T follicular helper cell (primary cell): ENCODE measurements at places on chromosomes 11 and 22.

- peak; percentile 10 for DNase-seq
Measured at GRCh38 chr11:63839508-63840355, 822 bp downstream of the MARK2 start.

DNA sequence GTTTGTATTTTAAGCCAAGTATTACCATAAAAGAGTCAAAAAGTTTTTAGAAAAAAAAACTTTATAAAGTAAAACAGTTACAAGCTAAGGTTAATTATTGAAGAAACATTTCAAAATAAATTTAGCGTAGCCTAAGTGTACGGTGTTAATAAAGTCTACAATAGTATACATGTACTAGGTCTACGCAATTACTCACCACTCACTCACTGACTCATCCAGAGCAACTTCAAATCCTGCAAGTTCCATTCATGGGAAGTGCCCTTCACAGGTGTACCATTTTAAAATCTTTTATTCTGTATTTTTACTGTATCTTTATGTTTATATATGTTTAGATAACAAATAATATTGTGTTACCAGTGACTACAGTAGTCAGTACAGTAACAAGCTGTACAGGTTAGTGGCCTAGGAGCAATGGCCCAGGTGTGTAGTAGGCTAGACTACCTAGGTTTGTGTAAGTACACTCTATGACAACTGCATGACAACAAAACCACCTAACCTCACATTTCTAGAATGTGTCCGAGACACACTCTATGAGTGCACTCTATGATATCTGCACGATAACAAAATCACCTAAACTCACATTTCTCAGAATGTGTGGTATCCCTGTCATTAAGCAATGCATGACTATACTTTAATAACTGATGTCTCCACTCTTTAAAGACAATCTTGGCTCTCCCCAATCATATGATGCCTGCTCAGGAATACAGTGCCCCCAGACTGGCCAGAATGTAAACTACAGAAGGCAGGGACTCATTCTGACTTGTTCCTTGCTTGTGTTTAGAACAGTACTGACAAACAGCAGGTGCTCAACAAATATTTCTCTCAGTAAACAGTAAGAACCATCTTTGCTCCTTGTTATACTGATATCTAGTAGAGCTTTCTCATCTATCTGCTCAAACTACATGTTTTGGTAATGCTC, 21.2 kb downstream of the KMT5B start:
- DNase-seq = no peak

GRCh38 chr11:72111300-72112142, 974 bp downstream of the ANAPC15 start:
- no peak for DNase-seq

DNA sequence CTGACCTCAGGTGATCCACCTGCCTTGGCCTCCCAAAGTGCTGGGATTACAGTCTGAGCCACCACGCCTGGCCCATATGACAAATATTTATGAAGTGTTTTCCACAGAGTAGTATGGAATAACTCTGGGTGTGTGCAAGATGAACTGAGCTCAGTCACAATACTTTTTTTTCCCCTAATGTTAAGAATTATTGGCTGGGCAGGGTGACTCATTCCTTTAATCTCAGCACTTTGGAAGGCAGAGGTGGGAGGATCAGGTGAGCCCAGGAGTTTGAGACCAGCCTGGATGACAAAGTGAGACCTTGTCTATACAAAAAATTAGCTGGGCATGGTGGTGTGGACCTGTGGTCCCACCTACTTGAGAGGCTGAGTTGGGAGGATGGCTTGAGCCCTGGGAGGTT, 6.4 kb downstream of the PTPRJ start:
- no peak for DNase-seq

DNA sequence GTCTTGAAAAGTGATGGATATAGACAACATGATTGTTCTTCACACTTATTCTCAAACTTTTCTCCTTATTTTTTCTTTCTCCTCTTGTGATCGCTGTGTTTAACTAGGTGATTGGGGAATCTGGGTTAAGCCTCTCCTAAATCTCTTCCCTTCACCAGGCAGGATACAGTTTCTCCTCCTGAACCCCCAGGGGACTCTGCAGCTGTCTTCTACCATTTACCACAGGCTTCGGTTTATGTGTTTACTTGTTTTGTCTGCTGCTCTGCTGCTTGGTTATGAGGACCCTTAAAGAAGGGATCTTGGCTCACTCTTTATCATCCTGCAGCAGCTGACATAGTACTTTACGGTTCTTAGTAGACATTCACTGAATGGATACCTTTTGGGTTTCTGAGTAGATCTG, 124.2 kb downstream of the NCAM1 start:
- no peak for DNase-seq

DNA sequence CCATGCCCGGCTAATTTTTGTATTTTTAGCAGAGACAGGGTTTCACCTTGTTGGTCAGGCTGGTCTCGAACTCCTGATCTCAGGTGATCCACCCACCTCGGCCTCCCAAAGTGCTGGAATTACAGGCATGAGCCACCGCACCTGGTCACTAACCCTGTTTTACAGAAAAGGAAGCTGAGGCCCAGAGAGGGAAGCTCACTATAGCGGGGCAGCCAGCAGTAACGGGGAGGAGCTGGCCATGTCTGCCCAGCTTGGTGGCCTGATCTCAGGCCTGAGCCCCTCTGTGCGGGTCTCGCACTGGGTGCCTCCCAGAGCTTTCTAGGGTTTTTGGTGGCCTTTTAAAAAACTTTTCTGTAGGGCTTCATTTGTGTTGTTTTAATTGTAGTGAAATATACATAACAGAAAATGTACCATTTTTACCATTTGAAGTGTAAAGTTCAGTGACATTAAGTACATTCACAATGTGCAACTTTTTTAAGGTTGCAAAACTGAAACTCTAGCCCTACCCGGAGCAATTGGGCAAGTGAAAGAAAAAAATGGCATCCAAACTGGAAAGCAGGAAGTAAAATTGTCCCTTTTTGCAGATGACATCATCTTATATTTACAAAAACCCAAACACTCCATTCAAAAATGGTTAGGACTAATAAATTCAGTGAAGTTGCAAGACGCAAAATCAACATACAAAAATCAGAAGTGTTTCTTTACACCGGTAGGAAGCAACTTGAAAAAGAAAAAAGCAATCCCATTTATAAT, 14.5 kb upstream of the CYTH4 start:
- no peak for DNase-seq

DNA sequence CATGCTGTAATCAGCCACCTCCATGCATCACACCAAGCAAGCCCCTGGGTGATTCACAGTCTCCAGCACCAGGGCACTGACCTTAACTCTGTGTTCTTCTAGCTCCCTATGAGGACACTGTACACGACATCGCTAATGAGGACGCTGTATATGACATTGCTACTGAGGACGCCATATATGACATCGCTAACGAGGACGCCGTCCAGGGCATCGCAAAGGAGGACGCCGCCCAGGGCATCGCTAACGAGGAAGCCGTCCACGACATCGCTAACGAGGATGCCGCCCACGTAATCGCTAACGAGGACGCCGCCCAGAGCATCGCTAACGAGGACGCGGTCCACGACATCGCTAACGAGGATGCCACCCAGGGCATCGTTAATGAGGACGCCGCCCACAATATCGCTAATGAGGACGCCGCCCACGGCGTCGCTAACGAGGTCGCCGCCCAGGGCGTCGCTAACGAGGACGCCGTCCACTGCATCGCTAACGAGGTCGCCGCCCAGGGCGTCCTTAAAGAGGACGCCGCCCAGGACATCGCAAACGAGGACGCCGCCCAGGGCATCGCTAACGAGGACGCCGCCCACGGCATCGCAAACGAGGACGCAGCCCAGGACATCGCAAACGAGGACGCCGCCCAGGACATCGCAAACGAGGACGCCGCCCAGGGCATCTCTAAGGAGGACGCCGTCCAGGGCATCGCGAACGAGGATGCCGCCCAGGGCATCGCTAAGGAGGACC, 34.5 kb upstream of the DGCR6L start:
- no peak for DNase-seq

- DNase-seq = no peak
Measured at GRCh38 chr22:44218071-44218470, 37.3 kb downstream of the PARVG start.

- no peak for DNase-seq
Measured at GRCh38 chr22:24338726-24339451, 68.3 kb downstream of the SPECC1L start.

- DNase-seq = no peak
Measured at GRCh38 chr11:132898021-132898420, 634.3 kb downstream of the OPCML start.

GRCh38 chr11:86637988-86638387, 34.4 kb downstream of the ME3 start:
- DNase-seq = no peak

- DNase-seq = no peak
Measured at GRCh38 chr22:37746366-37747079, 49.7 kb downstream of the TRIOBP start.

GRCh38 chr11:45683271-45684058, 18.0 kb upstream of the CHST1 start:
- no peak for DNase-seq

DNA sequence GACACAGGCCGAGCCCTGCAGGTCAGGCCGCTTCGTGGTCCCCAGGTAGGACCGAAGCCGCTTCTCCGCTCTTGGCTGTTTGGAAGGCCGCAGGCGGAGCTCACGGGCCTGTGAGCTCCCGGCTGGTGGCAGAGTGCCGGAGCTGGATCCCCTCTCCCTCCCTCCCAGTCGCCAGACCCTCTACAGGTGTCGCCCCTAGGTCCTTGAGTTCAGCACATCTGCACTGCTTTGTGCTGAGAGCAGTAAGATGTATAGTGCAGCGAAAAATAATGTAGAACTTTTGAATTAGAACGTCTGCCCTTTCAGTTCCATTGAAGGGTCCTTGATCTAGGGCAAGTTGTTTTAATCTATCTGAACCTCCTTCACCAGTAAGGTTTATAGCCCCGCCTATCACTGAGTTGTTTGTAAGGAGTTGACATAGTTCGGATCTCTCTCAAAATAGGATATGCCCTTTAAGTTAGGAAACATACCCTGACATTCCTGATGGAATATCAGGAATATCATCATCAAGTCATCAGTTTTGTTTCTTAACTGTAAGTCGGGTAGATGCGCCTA, 419 bp downstream of the ANKRD49 start:
- no peak for DNase-seq

DNA sequence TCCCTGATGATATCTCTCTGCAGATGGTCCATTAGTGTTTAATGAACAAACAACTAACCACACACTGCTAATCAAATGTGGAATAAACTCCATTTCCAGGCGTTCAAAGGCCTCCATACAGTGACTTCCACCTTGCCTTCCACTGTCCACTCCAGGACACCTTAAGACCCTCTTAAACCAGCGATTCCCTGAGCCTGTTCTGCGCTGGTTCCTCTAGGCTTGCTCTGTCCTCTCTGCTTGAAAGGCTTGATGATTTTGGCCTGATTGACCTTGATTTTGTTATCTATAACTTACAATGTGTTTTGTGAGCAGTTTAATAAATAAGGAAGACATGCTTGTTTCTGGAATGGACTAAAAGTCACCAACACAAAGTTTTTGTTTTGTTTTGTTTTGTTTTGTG, 12.0 kb downstream of the OVCH2 start:
- DNase-seq = no peak

GRCh38 chr11:35798423-35798822, 135.8 kb downstream of the TRIM44 start:
- DNase-seq = no peak

DNA sequence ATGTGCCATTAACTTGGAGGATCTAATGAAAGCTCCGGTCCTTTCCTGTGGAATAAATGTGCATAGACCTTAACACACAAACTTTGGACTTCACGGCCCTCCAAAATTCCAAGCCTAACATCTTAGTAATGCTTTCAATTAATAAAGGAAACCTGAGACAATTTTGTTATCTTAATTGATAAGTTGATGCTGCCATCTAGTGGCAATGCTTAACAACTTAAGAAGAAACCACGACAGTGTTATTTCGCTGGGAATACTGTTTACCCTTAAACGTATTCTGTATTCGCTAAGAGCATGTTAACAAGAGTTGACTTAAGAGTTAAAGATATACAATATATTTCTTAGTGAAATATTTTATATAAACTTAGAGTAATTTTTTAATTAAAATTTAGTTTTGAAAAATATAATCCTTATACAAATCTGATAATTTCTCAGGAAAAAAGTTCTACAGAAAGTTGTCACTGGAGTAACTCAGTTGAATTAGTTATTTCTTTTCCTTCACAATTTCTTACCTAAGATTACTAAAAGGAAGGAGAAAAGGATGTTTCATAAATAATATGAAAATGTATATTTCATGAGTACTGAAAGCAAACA, 35.0 kb upstream of the OR9G4 start:
- DNase-seq = no peak

DNA sequence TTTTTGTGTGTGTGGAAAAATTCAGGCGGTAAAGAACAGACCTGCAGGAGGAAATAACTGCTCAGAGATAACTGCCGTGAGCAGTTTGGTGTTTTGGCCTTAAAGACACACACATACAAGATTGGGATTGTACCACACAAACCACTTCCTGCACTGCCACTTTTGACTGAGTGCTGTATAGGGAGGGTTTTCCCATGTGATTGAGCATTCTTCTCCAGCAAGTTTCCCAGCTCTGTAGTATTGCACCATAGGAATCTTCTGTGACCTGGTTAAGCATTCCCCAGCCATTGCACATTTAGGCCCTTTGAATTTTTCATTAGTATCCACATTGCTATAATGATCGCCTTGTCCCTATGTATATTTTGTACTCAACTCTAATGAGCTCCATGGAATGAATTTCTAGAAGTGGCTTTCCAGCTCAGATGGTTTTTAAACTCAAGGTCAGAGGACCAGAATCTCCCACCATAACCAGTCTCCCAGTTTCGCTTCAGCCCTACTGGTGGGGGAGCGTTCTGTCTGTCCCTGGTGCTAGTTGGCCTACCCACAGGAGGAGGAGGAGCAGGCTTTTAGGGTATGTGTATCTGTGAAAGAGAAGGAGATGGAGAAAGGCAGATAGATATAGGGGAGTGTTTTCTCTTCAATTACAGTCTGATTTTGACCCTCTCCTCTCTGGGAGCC, 9.3 kb downstream of the CD82 start:
- DNase-seq = no peak

DNA sequence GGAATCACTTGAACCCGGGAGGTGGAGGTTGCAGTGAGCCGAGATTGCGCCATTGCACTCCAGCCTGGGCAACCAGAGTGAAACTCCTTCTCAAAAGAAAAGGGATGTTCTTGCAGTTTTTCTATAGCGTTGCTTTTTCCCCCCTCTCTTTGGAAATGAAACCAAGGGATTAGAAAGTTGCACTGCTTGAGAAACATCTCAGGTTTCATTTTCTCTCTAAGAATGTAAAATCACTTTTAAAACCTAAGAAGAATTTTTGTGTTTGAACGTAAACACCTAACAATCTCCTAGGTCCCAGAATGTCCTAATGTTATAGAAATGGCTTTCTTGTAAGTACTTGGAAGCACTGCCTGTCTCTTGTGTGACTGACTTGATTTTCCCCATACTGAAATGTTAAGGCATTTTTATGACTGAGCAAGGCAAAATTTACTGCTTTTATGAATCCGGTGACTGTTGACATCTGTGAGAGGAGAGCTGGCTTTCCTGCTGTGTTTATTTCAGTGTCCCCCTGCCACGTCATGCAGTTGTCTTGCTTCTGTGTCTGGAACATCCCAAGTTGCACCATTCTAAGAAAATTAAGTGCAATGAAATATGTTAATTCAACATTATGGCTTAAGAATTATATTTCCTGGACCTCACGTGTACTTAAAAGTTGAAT, 37.7 kb downstream of the NF2 start:
- DNase-seq = no peak

GRCh38 chr11:126456783-126457542, 101.5 kb downstream of the ST3GAL4 start:
- no peak for DNase-seq
